ENCODE measurements at places on chromosomes 1 and 21.

GRCh38 chr1:204081164-204081790 lies 8.4 kb downstream of the SOX13 start:
- no peak for DNase-seq

GRCh38 chr1:230922620-230923019 lies 54.3 kb upstream of the C1orf198 start:
- DNase-seq, result no peak

GRCh38 chr1:158039380-158039779 lies 45.9 kb downstream of the KIRREL1 start:
- DNase-seq, result no peak

- DNase-seq, result no peak
These were observed 49.1 kb upstream of the CR2 start for GRCh38 chr1:207404849-207405525.

DNA sequence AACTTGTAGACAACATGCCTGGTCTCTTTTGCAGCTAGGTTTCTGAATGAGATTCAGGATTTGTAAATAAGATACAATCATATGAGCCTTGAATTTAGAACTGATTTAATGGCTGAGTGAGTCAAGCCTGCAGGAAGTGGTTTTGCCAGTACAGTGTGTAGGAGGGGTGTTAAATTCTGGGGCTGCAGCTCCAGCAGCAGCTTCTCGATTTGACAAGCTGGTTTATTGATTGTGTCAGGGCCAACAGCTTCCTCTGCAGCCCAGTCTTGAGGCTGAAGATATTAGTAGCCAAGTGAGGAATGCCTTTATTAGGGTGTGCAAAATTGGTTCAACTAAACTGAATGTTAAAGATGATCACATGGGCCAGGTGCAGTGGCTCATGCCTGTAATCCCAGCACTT lies 11.5 kb upstream of the PLA2G5 start:
- peak; percentile 79 for DNase-seq

Data from non-pigmented ciliary epithelial cell (primary cell).